ENCODE measurements at places on chromosomes 6 and 20.
A peak's percentile ranks its signal among the peaks of the same experiment; 100 is the strongest.

- no peak for DNase-seq
Measured at GRCh38 chr6:27130668-27131428, 116.7 kb upstream of the PRSS16 start.

GRCh38 chr20:15610787-15611186, 962.5 kb downstream of the KIF16B start:
- DNase-seq, result no peak

GRCh38 chr6:98574984-98575383, 259.4 kb upstream of the POU3F2 start:
- DNase-seq, result no peak

DNA sequence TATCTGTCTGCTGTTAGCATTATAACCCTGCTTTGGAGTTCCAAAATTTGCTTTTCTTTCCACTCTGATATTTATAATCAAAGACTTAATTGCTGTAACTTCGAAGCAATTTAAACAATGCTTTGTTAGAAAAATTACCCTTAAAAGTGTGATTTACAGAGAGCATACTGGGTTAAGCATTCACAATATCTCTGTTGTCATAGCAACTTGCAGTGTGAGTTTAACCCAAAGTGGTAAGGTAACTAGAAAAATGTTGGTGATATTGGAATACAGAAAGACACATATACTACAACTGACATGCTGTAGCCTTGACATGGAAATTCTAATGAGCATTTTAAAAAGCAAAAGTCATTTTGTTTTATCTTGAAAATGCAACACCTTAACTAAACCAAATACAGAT, 70.4 kb upstream of the SMLR1 start:
- no peak for DNase-seq

DNA sequence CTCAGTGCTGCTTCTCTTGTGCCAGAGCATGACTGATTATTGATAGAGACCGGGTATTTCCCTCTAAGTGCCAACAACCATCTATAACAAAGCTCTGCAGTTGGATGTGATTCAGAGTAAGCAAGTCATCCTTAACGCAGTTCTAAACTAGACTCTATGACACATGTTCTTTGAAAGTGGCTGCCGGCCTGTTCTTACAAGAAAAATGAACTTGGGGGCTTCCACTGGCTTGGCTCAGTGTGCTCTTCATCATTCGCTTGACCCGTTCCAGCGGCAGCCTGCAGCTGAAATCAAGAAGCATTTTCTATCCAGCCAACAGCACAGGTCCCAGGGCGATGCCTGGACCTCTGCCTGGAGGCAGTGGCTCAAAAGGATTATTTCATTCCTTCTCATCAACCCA, 29.8 kb downstream of the GFOD1 start:
- no peak for DNase-seq

DNA sequence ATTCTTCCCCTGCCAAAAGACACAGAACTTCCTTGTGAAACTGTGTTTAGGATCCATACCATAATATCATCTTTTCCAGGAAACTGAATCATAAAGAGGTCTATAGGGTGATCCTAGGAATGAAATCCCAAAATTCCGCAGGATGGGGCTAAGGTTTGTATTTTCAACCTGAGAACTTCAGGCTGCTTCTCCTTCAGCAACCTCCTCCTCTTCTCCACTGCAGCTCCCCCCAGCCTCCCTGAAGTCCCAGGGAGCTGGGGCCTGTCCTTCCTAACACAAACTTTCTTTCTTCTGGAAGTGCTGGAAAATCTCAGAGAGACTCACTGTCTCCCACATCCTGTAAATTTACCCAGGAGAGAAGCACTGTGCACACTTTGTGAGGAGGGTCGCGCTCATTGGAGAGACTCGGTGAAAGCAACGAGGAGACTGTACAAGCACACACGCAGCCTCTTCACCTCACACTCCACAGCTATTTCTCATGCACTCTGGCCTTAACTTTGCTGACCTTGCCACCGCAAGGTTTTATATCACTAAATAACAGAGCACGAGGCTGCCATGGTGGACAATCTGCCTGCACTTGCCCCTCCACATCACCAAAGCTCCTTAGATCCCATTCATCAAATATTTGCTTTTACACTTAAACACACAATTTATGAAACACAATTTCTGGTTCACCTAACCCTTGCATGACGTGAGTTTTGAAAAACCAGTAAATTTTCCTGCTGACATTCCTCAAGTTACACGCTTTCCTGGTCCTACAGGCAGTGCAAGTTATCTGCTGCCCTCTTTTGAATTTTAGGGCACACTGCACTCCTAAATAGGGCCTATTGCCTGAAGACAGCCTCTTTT, 14.3 kb downstream of the ID4 start:
- DNase-seq, result peak; percentile 70

- peak; percentile 9 for DNase-seq
Measured at GRCh38 chr20:1934721-1935573, 39.7 kb downstream of the SIRPA start.

GRCh38 chr6:34018961-34019606, 126.8 kb downstream of the GRM4 start:
- DNase-seq, result no peak

DNA sequence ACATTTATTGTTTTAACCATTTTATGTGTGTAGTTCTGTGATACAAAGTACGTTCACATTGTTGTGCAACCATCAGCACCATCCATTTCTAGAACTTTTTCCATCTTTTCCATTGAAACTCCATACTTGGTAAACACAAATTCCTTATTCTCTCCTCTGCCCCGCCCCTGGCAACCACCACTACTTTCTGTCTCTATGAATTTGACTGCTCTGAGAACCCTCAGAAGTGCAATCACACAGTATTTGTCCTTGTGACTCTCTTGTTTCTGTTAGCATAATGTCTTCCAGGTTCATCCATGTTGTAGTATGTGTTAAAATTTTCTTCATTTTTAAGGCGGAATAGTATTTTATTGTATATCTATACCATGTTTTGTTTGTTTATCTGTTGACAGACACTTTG, 56.9 kb downstream of the DHX35 start:
- no peak for DNase-seq

- DNase-seq, result no peak
Measured at GRCh38 chr20:16132036-16132798, 441.0 kb downstream of the KIF16B start.

GRCh38 chr6:108482559-108482958, 78.2 kb upstream of the FOXO3 start:
- no peak for DNase-seq

DNA sequence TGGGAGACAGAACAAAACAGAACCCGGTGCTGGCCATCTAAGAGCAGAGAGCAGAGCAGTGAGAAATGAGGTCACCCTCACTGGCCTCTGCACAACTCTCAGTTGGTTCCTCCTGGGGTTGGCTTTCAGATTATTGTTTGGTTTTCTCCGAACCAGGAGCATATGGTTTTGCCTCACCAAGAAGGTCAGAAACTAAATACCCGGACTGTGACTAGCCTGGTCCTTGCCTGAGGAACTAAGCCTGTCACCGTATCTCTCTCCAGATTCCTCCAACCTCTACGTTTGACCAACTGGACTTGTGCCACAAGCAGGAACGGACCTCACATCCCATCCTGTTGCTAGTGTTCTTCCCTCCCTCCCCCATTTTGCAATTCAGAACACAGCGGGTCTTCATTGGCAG, 450.4 kb upstream of the JARID2 start:
- DNase-seq, result no peak

GRCh38 chr6:108052706-108053105, 21.8 kb downstream of the OSTM1 start:
- no peak for DNase-seq

DNA sequence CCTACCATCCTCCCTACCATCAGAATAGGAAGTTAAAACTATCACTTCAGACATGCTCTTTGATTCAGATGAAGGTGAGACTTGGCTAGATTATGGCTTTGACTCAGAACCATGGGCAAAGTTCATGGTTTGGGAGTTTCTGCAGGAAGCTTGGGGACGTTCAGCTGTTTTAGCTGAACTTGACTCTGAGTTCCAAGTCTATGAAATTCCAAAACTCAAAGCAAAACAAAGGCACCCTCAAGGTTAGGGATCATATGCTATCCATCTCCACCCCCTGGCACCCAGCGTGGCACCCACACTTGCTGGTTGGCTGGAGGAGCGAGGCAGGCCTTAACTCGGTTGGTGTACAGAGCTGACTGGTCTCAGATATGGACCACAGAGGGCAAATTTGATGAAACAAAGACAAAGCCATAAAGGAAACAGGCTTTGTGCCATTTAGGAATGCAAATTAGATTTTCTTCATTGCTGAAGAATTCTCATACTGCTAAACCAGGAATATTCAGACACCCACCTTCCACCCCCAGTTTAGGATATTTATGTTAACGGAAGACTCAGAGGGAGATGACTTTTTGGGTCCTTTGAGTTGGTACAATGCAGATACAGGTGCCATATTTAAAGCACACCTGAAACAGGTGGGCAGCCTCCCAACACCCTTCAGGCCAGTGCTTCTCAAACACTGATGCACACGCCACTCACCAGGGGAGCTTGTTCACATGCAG, 88.4 kb upstream of the SLC22A16 start:
- DNase-seq, result no peak

DNA sequence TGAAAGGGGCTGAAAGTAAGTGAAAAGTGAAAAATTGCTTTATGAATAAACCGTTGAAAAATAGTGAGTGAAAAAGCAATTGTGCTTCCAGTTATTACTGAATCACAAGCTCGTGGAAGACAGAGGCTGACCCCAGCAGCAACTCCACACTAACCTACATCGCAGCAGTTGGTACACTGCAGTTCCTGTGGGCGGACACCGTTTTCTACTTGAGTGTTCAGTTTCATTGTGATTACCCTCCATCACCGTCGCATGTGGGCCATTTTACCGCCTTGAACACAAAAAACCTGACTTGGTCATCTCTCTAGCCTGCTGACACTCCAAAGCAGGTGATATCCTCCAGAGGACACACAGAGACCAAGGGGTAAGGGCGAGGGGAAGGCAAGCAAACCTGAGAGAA, 28.4 kb downstream of the PRDM1 start:
- no peak for DNase-seq

DNA sequence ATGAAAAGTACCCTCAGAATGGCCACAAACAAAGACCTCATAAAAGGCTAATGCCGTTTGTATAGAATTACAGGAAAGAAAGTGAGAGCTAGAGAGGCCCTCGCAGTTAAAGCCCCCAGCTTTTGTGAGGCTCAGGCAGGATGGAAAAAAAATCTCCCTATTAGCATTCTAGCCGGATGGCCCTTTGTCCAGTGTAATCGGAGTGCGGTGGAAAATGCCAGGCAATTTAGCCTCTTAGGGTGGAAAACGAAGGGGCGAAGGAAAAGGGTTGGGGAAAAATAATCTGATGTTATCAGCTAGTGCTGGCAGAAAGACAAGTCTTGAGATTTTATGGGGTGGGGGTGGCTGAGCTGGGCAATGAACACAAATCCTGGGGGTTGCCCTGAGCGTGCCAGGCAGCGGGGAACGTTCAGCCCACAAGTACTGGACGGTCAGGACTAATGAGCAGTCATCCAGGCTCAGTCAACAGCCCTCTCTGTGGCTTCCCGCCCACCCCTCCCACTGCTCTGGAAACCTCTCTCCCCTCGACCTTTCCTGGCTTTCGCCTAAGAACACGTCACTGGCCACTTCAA, 92.4 kb downstream of the PSMG4 start:
- DNase-seq, result no peak

DNA sequence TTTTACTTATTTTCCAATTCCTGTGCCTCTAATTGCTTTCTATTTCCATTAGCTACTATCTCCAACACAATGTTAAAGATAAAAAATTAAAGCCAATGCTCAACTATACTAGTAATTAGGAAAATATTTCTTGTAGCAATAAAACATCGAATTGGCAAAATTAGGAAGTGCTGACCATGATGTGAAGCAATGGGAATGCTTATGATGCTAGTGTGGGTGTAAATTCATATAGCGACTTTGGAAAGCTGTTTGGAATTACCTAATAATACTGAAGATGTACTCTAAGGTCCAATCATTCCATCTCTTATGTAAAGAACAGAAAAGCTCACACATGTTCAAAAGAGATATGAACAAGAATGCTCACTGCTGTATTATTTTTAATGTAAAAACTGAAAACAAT, 78.2 kb downstream of the UBE3D start:
- no peak for DNase-seq

DNA sequence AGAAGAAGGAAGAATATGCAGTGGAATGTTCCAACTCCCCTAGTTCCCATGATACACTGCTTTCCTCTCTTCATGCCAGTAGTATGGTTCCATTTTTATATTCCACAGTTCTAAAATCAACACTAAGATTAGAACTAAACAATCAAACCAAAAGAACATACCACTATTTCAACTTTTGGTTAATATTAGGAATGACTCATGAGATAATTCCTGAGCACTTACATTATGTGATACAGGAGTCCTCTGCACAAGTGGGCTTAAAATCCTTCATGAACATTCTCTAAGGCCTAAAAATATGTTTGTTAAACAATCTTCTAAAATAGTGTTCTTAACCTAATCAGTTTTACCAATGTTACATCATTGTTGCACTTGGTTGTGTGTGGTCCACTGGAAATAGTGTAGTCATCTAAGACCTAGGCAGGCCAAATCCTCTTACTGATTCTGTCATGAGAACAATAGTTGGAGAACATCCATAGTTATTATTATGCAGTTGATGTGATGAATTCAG, 30.3 kb upstream of the RCAN2 start:
- no peak for DNase-seq

- DNase-seq, result no peak
Measured at GRCh38 chr6:128095362-128095761, 194.5 kb upstream of the THEMIS start.

Measured in RCC 7860 (cell line).